ENCODE measurements at places on chromosomes 4 and X.

DNA sequence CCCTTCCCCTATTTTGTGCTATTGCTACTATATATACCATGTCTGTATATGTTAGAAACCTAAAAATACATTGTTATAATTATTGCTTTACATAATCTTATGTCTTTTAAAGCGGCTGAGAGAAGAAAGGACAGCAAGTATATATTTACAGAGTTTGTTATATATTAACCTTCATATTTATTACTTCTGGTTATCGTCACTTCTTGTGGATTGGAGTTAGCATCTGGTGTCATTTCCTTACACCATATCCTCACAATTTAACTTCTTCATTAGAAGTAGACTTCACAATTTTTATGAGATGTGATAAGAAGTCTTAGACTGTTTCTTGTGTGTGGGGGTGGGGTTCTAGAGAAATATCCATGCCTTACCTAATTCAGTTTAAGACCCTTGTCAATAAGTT, 123.1 kb downstream of the ATXN3L start:
- no peak for DNase-seq

- DNase-seq: no peak
These were observed 806.8 kb downstream of the PCDH19 start for GRCh38 chrX:99603091-99603814.

- DNase-seq: no peak
These were observed 58.6 kb downstream of the PALLD start for GRCh38 chr4:168555437-168555836.

- DNase-seq: no peak
These were observed 219.6 kb downstream of the DKK2 start for GRCh38 chr4:106816496-106816895.

GRCh38 chr4:74615411-74615810, 170.5 kb downstream of the AREG start:
- no peak for DNase-seq

Data from stimulated activated naive CD8-positive, alpha-beta T cell treated with anti-CD3 and anti-CD28 coated beads, Interleukin-15, amount 100 ng/mL, for 72 hours (primary cell).